ENCODE measurements at places on chromosomes 7 and 10. TPM values are rescaled to one million over a fixed set of nuclear protein-coding genes. Genes with fewer than 3 reads are reported as not detected.

HHEX gene
- 19.5 TPM for total RNA-seq

DDC gene
- total RNA-seq = 3.0 TPM

IKZF5 gene
- total RNA-seq = 20.1 TPM

EPHA1 gene
- 9.0 TPM for total RNA-seq

TMEM168 gene
- total RNA-seq = 24.9 TPM

GDF10 gene
- total RNA-seq = 14.5 TPM

TBC1D12 gene
- 12.5 TPM for total RNA-seq

FOXP2 gene
- total RNA-seq = 10.1 TPM

NKX2-3 gene
- total RNA-seq = not detected

FGFR2 gene
- total RNA-seq = 59.2 TPM

TCAF1 gene
- 43.3 TPM for total RNA-seq

OPN1SW gene
- not detected for total RNA-seq

HMX3 gene
- not detected for total RNA-seq

PLA2G12B gene
- total RNA-seq = 2.0 TPM

NPSR1 gene
- total RNA-seq = not detected

FAM53B gene
- total RNA-seq = 40.7 TPM

TACR2 gene
- total RNA-seq = 1.2 TPM

ZNF273 gene
- 8.4 TPM for total RNA-seq

FRMD4A gene
- total RNA-seq = 64.8 TPM

IL15RA gene
- total RNA-seq = 28.5 TPM

CLDN12 gene
- 34.7 TPM for total RNA-seq

XPNPEP1 gene
- total RNA-seq = 52.1 TPM

SLC16A12 gene
- 1.0 TPM for total RNA-seq

DNAJC9 gene
- 13.9 TPM for total RNA-seq

SPDYE6 gene
- total RNA-seq = not detected

ITIH2 gene
- total RNA-seq = 0.32 TPM

INHBA gene
- total RNA-seq = 81.2 TPM

ENTPD1 gene
- total RNA-seq = 34.5 TPM

MYL10 gene
- not detected for total RNA-seq

SPDYE16 gene
- 0.18 TPM for total RNA-seq

Measured in lower lobe of right lung (tissue), 2 donors.